ENCODE measurements at places on chromosomes 4 and X.

- no peak overlapping the region for H3K27ac ChIP-seq
- H3K27me3 ChIP-seq = no peaks in the 10 kb centered on the region
- no peak for DNase-seq
These were observed 132.2 kb upstream of the FAM47B start for GRCh38 chrX:34810364-34810763.

- no peak for DNase-seq
- H3K36me3 ChIP-seq = no peaks in the 10 kb centered on the region
- H3K27me3 ChIP-seq = no peaks in the 10 kb centered on the region
These were observed 101.8 kb downstream of the ARAP2 start for GRCh38 chr4:36142504-36142903.

DNA sequence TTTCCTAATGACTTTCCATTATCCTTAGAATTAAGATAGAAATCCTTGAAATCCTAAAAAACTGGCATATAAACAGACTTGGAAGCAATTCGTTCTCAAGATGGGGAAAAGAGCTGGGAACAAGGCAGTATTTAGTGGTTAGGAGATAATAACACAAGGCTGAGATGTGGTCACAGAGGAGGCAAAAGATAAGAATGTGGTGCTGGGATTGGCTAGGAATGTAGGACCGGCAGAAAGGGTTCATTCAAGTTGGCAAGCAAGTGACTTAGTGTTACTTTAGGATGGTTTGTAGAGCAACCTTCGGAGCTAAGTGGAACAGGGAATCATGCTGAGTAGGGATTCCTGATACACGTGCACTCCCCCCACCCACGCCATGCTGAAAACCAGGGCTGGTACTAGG, 121.9 kb upstream of the RPS6KA3 start:
- no peak overlapping the region for H3K4me3 ChIP-seq
- no peaks in the 10 kb centered on the region for H3K36me3 ChIP-seq
- no peaks in the 10 kb centered on the region for H3K27me3 ChIP-seq
- H3K27ac ChIP-seq = no peak overlapping the region
- DNase-seq = no peak

- no peak overlapping the region for H3K27ac ChIP-seq
- no peaks in the 10 kb centered on the region for H3K27me3 ChIP-seq
- H3K36me3 ChIP-seq = no peaks in the 10 kb centered on the region
- H3K4me1 ChIP-seq = no peaks in the 10 kb centered on the region
These were observed 514.5 kb upstream of the FAM241A start for GRCh38 chr4:111630705-111631104.

DNA sequence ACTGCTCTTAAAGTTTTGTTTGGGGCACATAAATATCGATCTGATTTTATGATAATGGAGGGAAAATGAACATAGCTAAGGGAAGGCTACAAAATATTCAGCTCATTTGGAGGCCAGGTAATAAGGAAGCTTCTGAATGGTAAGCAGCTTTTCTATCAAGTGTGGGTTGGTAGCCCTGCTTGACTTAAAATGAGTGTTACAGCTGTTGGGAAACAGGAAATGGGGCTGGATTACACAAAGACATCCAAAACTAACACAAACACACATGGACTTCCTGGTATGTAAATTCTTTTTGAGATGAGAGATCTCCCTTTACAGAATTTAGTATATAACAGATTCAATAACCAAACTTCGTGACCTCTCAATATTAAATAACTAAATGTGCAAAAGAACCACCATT, 58.0 kb downstream of the FGF16 start:
- no peaks in the 10 kb centered on the region for H3K4me1 ChIP-seq

DNA sequence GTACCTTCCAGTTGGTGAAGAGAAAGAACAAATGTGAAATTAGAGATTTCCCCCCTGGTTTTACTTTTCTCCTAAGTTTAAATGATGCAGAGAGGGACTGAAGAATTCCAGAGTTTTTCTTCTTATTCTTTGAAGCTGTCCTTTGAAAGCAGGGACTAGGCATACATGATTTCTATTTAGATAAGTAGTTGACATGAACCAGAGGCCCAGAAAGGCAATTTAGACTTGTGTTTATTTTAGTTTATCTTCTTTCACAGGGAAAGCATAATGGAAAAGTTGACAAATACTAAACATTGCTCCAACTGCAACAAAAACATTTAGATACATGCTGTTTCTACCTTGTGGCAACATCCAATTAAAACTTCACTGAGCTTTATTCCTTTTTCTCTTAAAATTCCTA, 32.0 kb downstream of the PTPN13 start:
- no peaks in the 10 kb centered on the region for H3K4me1 ChIP-seq
- no peak for DNase-seq
- H3K36me3 ChIP-seq = no peaks in the 10 kb centered on the region
- no peak overlapping the region for H3K27ac ChIP-seq
- H3K27me3 ChIP-seq = no peaks in the 10 kb centered on the region

GRCh38 chr4:53113431-53114225, 251.5 kb downstream of the RASL11B start:
- no peaks in the 10 kb centered on the region for H3K36me3 ChIP-seq
- H3K4me3 ChIP-seq = no peak overlapping the region
- H3K4me1 ChIP-seq = peaks cover 21% of the 10 kb centered on the region
- no peak for DNase-seq
- no peak overlapping the region for H3K27ac ChIP-seq
- no peaks in the 10 kb centered on the region for H3K27me3 ChIP-seq

GRCh38 chr4:189815404-189816192, 125.1 kb upstream of the FRG1 start:
- H3K4me1 ChIP-seq = no peaks in the 10 kb centered on the region
- no peaks in the 10 kb centered on the region for H3K27me3 ChIP-seq
- no peak overlapping the region for H3K27ac ChIP-seq
- no peak overlapping the region for H3K4me3 ChIP-seq

DNA sequence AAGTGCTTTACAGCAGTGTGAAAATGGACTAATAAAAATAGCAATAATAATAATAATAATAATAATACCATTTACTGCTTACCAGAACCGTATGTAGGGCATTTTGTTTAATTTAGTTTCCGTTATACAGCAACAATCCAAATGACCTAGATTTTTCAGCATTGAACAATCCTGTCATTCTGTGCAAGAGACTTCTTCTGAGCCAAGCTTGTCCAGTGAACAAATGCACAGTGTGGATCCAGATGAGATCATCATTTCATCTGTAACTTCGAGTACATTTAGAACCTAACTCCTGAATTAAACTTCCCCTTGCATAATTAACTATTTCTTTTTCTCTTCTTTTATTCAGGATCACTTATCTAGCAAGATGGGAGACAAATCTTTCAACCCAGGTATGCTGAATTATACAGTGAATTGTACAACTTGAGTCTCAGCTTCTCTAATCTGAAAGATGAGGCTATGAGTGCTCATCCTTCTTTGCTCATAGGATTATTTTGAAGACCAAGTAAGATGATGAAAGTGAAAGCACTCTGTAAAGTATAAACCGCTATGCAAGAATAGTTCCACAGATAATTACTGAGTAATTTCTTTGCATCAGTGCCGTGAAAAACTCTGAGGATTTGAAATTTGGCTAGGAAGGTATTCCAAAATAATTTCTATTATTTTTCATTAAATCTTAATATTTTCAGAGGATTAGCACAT, 6.6 kb downstream of the CLNK start:
- no peaks in the 10 kb centered on the region for H3K36me3 ChIP-seq
- no peak overlapping the region for H3K27ac ChIP-seq
- H3K4me3 ChIP-seq = no peak overlapping the region
- H3K4me1 ChIP-seq = no peaks in the 10 kb centered on the region
- H3K27me3 ChIP-seq = no peaks in the 10 kb centered on the region

DNA sequence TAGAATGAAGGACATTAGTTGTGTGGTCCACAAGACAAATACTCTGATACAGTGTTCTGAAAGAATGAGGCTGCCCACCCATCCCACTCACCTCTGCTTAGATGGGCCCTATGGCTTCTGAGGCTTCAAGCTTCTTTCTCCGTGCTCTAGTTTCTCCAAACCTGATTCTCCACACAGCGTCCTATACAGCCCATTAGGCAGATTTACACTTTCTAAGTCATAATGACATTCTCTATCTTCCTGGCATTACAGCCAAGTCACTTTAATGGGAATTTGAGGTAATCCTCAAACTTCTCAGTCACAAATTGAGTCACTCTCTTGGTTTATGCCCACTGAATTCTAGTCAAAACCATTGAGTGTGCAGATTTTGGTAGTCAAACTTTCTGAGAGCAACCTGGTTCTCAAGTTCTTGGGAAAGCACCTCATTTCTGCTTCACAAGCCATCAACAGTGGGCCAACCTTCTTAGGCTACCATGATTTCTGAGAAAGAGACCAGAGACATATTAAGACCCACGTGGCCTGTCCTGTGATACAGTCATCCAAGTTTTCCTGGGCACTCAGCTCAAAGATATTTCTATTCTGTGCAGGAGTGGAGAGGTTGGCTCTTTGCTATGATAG, 6.2 kb upstream of the SETD7 start:
- no peak overlapping the region for H3K27ac ChIP-seq
- DNase-seq = no peak
- no peaks in the 10 kb centered on the region for H3K4me1 ChIP-seq
- no peaks in the 10 kb centered on the region for H3K27me3 ChIP-seq
- no peaks in the 10 kb centered on the region for H3K36me3 ChIP-seq

All from tibial artery (tissue), 4 donors.